Stimulated activated CD8-positive, alpha-beta memory T cell treated with anti-CD3 and anti-CD28 coated beads, Interleukin-4, amount 100 ng/mL, for 1 hour (primary cell): ENCODE measurements at places on chromosomes 1 and 21.

DNA sequence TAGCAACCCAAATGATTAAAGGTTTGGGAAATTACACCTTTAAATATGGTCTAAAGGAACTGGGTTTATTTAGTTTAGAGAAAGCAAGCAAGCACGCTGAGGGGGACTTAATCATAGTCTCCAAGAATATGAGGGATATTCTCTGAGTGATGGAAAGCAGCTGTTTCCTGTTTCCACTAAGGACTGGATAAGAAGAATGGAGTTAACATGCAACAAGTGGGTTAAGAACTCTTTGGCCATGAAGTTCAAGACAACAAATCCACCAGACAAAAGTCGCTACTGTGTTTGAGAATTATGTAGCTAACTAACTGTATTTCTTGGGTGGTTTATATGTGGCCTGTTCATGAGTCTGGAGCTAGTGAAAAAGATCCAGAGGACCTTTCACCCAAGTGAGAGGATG is 85.7 kb downstream of the TGFB2 start:
- no peak for DNase-seq

- DNase-seq = no peak
Observed at GRCh38 chr1:58802640-58803399, 19.0 kb upstream of the JUN start.

- DNase-seq = no peak
Observed at GRCh38 chr1:199794105-199794863, 233.2 kb upstream of the NR5A2 start.

DNA sequence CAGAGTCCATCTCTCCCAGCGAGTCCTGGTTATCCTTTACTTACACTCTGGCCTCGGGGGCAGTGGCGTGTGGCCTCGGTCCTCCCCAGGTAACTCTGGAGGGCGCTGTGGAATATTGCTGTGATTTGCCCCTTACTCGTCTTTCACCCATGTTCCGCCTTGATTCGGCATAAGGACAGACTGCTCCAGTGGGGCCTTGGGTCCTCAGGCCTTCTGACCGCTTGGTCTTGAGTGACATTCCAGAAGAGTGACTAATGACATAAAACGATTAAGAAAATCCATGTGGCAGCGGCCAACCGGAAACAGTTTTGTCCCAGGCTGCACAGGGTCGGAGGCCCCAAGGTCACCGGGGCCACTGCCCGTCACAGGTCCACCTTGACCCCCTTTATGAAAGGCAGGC is 11.0 kb downstream of the ICMT start:
- DNase-seq = no peak

DNA sequence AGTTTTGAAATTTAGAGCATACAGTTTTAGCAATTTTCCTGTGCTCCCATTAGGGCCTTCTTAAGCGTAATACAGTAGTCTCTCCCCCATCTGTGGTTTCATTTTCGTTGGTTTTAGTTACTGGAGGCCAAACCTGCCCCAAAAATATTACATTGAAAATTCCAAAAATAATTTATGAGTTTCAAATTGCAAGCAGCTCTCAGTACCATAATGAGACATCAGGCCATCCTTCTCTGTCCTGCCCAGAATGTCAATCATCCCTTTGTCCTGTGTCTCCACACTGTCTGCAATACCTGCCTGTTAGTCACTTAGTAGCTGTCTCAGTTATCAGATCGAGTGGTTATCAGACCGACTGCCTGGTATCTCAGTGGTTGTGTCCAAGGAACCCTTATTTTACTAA is 45.4 kb downstream of the ADSS2 start:
- DNase-seq = no peak

DNA sequence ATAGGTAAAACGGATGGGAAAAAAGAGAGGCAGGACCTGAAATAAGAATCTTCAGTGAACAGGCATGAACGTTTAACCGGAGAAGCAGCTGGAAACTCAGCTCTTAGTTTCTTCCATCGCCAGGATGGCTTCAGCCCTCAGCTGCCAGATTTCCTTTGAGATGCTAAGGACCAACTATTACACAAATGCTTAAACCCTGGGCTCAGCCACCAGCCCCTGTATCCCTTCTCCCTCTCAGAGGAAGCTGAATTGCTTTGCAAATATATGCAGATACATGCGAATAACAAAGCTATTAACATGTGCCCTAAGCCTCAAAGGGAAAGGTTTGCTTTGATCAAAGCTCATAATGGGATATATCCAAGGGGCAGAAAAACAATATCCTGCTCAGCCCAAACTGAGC is 515.1 kb downstream of the OMA1 start:
- no peak for DNase-seq

DNA sequence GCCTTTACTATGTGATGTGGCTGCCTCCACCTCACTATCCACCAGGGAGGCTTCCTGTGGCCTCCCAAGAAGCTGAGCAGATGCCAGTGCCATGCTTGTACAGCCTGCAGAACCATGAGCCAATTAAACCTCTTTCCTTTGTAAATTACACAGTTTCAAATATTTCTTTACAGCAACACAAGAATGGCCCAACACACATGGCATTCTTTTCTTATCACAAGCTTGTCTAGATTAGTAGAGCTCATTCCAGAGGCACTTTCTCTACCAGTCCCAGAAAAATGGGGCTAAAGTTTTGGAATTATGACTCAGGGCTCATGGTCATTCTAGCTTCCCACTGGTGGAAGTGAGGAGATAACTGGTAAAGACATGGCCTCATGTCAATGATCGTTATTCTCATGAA is 655.2 kb downstream of the LMO4 start:
- DNase-seq = no peak

- peak; percentile 97 for DNase-seq
Observed at GRCh38 chr1:203290261-203291089, 14.8 kb upstream of the BTG2 start.

DNA sequence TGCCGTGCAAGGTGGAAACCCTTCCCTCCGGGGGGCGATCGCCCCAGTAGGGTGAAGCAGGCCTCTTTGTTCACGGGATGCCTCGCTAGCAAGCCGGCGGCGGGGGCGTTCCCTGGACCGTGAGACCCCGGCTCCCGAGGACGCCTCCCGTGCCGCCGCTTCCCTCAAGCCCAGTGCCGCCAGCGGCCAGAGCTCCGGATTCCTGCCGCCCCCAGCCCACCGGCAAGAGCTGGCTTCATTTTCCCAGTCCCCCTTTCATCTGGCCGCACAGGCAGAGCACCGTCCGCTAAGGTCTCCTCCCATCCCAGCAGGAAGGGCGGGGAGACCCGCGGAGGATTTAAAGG is 16.3 kb downstream of the IER5 start:
- peak; percentile 16 for DNase-seq

DNA sequence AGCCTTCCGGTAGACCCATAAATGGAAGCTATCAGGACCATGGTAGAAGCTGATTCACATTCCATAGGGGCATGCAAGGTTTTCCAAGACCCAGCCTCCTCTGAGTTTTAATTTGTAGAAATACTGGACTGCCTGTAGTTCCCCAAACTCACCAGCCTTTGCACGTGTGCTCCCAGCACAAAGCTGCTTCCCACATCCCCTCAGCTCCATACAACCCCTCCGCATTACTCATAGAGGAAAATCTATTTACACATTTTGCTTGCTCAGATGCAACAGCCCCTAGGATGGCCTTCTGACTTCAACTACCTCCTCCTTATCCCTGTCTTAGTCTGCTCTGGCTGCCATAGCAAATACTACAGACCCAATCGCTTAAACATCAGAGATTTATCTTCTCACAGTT is 336.2 kb downstream of the SETD4 start:
- no peak for DNase-seq

GRCh38 chr1:234730770-234731568 is 121.0 kb upstream of the IRF2BP2 start:
- DNase-seq = no peak

GRCh38 chr1:25889470-25889869 is 14.0 kb upstream of the PAQR7 start:
- no peak for DNase-seq

DNA sequence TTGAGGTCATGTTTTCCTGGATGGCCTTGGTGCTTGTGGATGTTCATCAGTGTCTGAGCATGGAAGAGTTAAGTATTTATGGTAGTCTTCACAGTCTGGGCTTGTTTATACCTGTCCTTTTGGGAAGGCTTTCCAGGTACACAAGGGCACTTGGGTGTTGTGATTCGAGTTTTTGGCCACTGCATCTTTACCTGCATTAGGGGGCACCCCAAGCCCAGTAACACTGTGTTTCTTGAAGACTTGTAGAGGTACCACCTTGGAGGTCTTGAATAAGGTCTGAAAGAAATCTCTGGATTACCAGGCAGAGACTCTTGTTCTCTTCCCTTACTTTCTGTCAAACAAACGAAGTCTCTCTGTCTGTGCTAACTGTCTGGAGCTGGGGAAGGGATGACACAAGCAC is 34.4 kb upstream of the ROR1 start:
- DNase-seq = no peak

GRCh38 chr1:40780678-40781607 is 2.6 kb upstream of the KCNQ4 start:
- no peak for DNase-seq

DNA sequence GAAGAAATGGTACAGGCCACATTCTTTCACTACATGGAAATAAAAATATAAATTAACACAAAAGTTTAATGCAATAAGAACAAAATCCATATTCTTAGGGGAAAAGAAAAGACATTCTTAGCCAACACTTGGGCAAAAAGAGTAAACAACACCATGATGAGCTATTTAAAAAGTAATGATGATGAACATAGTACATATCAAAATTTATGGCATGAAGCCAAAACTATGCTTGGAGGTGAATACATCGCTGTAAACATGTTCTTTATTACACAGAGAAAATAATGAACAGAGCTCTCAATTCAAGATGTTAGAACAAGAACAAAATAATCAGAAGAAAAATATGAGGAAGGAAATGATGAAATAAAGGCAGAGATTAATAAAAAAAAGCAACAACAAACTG is 158.2 kb downstream of the ZSCAN20 start:
- DNase-seq = no peak

DNA sequence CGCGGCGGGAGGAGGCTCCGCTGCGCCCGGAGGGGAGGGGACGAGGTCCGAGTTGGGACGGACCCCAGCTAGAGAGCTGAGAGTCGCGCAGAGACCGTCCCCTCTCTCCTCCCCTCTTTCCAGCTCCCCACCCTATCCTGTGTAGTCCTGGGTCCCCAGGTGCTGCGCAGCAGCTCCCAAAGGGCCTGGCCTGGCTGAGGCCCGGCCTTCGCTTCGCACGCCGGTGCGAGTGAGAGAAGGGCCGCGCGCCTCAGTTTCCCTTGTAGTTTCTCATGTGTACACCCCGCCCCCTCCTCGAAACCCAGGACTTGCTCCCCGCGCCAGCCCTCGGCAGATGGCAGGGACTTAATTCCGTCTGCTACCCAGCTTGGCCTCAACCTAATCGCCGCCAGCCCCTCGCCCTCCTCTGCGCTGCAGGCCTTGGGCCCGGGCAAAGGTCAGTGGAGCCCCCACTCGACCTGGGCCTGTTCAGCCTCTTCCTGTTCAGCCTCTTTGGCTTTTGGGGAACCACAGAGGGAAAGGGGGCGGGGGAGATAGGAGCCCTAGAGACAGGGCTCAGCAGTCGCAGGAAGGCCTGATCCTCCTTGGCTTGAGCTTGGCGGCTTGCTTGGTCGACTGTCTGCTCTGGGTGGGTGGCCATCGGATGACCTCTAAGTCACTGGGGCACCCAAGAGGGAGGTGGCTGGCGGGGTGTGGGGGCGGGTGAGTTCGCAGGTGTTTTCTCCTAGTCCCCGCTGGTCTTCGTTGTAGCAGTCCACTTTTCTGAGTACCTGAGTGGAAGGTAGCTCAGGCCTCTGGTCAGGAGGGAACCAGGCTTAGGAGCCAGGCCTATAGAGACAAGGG is 1.0 kb downstream of the ZNF687 start:
- DNase-seq = no peak

DNA sequence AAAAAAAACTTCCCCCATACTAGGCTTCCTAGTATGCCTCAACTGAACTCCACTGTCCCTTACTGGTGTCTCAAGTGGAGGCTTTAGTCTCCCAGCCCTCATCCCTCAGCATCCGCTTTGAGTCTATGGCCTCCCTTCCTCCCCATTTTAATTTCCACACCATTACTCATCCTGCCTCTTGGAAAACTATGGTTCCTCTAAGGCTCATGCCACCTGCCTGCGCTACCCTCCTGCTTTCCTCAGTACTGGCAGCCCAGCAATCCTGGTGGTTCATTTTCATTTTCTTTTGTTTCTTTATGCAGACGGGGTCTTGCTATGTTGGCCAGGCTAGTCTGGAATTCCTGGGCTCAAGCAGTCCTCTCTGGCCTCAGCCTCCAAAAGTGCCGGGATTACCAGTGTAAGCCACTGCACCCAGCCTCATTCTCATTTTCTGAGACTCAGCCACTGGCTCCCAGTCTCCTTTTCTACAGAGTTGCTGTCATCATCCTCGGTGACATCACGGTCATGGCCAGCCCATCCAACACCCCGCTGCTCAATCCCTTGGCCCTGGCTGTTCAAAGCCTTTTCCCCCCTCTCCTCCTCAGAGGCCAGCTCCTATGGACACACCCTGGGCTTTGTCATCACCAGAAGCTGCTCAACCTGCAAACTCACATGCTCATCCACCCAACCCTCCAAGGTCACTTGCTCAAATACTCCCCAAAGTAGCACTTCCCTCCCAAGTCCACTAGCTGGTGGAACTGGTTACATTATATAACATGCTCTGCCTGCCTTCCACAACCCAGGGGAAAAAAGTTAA is 2.3 kb upstream of the PMVK start:
- DNase-seq = no peak

GRCh38 chr1:223276029-223276428 is 87.9 kb downstream of the SUSD4 start:
- no peak for DNase-seq

DNA sequence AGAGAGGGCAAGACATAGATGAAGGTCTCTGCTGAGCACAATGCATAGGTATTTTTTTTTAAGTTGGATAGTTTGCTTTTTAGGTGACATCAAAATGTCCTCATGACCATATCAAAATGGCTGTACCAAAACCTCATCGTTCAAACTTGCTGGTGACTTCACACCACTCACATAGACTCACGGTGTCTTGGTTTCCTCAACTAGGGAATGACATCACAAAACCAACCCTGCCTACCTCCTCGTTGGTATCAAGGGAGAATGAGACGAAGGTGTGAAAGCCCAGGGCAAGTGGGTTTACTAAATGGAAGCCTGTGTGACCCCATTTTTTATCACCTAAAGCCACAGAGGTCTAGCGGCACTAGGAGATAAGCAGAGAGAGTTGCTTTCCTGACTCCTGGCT is 1.6 kb downstream of the PIGR start:
- no peak for DNase-seq

DNA sequence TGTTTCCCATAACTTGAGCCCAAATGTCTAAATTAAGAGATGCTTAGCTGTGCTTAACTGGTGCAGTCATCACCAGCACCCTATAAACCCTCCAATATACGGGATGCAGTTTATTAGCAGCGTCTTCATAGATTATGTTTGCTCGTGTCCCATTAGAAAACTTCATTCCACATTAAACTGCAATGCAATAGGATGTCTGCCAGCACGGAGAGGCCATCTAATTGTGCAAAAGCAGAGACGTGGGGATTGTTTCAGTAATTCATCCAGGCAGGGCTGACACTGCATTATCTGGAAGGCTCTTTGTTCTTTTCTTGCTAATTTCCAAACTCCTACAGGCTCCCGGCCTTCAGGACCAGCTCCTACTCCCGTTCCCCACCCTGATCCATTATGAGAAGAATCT is 89.5 kb downstream of the CSMD2 start:
- no peak for DNase-seq
